CD8-positive, alpha-beta memory T cell (primary cell): ENCODE measurements at places on chromosomes 1 and 21.

GRCh38 chr21:9758141-9758540, 763.2 kb upstream of the TPTE start:
- no peak for DNase-seq

GRCh38 chr1:1254667-1254998, 8.1 kb upstream of the C1QTNF12 start:
- DNase-seq: no peak

DNA sequence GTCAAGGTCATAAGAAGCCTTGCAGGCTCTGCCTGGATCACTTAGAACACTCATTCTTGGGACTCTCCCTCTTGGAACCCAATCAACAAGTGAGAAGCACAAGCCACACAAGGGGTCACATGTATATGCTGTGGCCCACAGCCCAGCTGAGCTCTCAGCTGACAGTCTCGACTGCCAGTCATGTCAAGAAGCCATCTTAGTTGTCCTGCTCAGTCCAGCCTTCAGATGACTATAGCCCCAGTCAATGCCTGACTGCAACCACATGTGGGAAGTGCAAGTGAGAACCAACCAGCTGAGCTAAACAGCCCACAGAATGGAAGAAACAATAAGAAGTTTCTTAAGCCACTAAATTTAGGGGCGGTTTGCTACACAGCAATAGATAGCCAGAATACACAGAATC, 356.0 kb downstream of the KCNH1 start:
- no peak for DNase-seq

GRCh38 chr1:167453123-167453522, 65.2 kb downstream of the CD247 start:
- no peak for DNase-seq

DNA sequence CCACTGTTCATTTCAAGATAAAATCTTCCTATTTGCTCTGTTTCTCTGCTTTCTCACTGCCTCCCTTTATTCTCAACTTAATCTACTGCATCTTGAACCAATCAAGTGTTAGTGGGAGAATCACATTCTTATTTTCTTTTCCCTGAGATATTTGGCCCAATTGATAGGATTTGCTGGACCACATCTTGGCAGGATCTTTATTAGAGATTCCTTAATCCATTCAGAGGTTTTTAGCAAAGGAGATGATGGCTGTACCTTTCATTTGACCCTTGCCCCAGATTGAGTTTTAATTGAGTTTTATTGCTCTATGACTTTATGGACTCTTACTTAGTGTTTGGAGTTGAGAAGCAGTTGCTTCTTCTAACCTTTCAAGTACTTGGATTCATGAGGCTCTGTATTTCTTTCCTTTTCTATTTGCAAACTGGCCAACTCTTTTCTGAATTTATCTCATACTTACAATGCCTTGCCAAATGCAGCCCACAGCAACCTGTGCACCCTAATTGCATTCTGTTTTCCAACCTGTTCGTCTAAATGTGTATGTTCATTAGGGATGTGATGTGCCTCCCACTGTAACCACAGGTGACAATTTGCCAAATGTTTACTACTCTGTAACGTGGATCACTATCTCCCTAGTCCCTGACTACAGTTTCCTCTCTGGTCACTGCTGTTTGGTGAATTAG, 274.8 kb upstream of the KAZN start:
- DNase-seq: no peak

DNA sequence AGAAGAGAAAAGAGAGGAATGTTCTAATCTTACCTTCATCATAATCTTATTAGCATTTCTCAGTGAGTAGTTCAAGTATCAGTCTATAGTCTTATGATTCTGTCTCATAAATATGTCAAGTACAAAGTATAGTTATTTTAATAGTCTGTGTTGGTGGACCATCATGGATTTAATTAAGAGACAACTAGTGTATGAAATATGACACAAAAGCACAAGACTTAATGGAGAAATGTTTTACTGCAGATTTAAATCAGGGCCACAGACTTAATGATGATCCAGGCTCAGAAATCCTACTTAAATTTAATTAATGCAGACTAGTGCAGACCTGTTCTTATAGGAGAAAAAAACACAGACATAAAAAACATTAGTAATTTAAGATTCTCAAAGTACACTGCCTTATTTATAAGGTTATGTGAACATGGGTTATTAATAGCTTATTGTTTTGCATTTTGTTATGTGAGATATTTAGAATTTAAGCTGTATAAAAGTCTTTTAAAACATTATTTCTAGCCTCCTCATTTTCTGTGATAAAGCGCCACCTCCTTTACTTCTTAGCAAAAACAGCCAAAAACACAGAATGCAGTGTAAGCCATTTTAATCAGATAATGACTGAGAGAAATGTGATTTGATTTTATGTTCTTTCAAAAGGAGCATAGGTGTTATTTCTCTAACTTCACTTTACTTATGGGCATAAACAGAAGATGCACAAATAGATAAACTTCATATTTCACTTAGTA, 255.0 kb upstream of the SNX7 start:
- no peak for DNase-seq

- peak; percentile 87 for DNase-seq
These were observed 10.5 kb downstream of the ATP5IF1 start for GRCh38 chr1:28246427-28246832.

GRCh38 chr1:37069406-37069805, 35.1 kb upstream of the GRIK3 start:
- no peak for DNase-seq

DNA sequence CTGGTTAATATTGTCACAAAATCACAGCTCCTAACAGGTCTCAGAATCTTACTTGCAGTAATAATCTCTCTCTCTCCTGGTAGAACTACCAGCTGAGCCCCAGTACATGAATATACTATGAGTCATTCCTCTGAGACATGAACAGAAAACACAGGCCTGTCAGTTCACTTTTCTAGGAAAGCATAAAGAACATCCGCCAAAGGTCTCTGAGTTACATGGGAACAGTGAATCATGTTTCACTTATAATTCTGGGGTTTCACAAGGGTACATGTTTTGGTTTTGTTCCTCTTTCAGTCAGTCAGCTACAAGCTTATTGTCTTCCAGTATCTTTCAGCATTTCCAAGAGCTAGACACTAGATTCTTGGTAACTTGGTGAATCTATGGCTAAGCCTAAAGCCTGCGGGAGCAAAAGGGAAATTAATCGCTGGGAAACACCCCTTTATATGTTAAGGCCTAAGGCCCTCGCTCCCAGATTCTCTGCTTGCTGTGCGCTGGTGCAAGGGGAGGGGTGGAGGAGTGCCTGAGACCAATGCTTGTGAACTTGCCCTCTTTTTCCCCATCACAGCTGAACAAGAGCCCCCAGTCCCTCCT, 31.7 kb downstream of the IFNGR2 start:
- DNase-seq: no peak
